Activated CD4-positive, alpha-beta T cell treated with anti-CD3 and anti-CD28 coated beads, Interleukin-2, amount 50 U/mL, for 24 hours (primary cell): ENCODE measurements at places on chromosomes 5 and 9.

GRCh38 chr9:37035648-37036370 lies 1.7 kb upstream of the PAX5 start:
- DNase-seq = no peak

- no peak for DNase-seq
Measured at GRCh38 chr5:58987193-58987592, 404.3 kb downstream of the RAB3C start.

DNA sequence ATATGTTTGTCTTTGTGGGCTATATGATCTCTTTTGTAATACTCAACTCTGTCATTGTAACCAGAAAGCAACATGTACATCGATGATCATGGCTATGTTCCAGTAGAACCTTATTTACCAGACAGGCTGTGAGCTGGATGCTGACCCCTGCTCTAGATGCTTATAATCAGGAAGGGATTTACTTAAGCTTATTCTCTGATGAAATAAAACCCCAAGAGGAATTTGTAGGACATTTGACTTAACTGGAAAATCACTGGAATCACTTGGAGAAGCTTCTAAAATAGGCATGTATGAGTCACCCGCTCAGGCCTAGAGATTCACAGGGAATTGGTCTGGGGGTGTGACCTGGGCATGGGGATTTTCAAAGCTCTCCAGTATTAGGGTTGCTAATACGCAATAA lies 285.8 kb upstream of the ZNF608 start:
- no peak for DNase-seq

DNA sequence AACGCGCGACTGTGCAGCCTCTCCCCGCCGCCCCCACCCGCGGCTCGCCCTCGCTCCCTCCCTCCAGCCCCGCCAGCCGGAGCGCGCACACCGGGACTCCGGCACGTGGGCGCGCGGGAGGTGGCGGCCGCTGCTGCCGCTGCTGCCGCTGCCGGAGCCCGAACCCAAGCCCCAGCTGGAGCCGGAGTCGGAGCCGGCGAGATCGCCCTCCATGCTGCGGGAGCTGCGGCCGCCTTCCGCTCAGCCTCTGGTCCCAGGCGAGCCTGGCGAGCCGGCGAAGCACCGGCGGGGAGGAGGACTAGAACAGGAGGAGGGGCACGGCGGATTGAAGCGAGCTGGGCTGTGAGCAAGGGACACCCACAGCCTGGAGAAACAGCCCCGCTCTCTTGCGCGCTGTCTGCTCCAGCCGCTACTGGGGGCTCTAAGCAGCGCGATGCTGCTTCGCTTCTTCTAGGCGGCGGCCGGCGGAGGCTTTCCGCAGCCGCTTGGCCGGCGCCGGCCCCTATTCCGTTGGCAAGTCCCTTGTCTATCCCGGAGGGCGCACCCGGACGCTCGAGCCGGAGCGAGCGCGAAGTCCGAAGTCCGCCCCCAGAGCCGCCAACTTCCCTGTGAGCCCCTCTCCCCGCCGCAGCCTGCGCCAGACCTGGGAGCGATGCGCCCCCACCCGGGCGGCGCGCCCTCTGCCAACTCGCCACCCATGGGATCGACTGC lies 598.7 kb upstream of the SGCD start:
- DNase-seq = no peak

DNA sequence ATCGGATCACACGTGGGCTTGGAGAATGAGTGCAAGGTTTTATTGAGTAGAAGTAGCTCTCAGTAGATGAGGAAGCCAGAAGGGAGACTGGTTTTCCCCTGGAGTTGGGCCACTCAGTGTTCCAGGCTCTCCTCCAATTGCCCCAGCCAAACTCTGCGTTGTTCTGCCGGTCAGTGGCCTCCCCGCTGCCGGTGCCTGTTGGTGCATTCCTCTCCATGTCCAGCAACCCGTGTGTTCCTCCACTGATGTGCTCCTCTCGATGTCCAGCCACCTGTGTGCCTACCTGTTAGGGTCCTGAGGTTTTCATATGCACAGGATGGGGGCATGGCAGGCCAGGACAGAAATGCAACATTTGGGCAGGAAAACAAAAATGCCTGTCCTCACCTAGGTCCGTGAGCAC lies 888.0 kb upstream of the PTPRD start:
- no peak for DNase-seq

DNA sequence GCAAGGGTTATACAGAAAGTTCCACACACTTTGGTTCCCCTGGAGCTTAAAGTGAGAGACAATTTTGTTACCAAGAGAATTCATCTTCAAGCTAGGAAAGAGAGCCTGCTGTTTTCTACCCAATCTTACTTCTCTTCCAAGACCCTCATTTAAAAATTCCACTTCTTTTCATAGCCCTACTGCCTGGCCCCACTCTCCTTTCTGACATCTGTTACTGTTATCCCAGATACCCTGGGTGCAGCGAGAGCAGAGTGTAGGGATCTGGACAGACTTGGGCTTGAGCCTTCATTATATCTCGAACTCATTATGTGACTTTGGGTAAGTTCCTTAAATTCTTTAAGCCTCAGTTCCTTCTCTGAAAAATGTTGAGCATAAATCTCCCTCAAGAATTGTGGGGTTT lies 263.1 kb downstream of the ASTN2 start:
- DNase-seq = no peak

DNA sequence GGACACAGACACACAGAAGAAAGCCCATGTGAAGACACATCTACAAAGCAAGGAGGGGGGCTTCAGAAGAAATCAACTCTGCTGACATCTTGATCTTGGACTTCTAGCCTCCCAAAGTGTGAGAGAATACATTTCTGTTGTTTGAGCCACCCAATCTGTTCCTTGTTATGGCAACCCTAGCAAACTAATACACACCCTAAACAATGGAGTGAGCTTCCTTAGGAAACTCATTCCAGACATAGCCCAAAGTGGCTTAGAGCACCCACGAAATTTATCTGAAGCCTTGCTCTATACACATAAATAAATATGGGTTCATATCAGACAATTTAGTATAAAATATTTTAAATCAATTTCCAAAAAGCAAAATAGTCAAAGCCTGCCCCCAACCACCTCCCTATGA lies 7.6 kb upstream of the TBC1D2 start:
- no peak for DNase-seq

DNA sequence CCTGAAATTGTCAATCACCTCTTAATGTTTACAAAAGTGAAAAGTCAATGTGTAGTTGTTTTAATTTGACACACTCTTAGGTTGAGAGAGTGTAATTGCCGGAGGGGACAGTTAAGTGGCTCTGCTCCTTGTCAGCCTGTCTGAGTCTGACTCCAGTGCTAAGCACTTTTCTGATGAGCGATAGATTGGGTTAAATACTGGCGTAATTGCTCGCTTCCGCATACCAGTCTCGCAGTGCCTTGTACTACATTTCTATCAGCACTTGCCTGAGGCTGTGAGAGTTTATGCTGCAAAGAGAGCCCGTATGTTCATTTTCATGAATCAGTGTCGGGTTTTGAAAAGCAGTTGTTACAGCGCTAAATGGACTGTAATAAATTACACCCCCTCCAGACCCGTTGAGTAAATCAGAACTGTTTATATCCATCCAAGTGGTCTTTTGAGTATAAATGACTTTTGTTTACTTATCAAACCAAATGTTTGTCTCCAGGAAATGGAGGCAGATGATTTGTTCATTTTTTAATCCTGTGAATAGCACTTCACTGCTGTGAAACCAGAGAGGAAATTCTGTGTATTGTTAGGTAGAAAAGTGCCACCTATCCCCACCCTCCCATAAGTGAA lies 41.0 kb upstream of the DMRT3 start:
- DNase-seq = no peak

DNA sequence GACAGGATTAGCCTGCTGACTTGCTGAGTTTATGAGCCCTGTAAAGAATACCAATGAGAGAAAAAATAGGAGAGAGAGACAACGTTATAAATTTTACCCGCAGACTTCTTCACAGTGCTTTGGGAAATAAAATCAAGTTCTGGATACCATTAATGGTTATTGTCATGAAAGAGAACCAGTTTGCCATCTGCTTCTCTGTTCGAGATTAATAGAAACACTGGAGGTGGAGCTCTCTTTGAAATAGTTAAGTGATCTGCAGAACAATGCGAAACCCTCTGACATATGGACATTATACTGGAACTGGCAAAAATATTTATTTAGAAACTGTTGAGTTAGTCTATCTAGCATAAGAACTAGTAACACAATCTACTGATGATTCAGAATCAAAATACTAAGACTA lies 500.7 kb downstream of the CDH12 start:
- DNase-seq = no peak

GRCh38 chr5:67350185-67350584 lies 153.6 kb upstream of the CD180 start:
- no peak for DNase-seq

DNA sequence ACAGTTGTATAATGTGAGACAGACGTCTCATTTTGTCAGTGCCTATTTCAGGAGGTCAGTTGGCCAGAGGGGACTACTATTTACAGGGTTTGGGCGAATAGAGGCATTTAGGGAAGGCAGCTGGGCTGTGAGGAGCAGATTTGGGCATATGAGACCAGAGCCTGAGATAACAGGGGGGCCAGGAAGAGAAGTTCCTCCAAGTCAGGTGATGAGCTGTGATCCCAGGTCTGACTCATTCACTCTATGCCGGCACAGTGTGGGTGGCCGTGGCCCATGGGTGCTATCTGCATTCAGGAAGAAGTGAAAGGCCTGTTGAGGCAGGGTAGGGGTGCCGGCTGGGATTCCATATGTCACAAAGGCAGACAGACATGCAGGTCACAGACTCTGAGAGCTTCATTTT lies 142.8 kb downstream of the PDZD2 start:
- DNase-seq = no peak

DNA sequence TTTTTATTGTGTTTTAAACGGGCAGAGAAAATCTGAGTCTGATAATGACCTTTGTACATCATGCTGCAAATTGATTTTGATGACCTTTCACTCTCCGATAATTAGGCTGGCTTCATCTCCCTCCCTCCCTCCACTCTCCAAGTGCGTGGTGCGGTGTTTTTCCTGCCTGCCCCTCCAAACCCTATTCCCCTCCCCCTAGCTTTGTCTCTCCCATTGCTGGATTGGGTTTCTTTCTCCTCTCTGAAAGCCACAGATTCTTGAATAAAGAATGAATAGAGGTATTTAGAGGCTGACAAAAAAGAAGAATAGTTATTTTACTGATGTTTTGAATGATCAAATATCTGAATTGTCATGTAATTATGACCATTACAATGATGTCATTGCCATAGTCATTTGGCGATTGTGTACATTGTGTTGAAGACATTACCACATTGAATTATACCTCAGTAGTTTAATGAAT lies 571.1 kb upstream of the ZNF608 start:
- no peak for DNase-seq

DNA sequence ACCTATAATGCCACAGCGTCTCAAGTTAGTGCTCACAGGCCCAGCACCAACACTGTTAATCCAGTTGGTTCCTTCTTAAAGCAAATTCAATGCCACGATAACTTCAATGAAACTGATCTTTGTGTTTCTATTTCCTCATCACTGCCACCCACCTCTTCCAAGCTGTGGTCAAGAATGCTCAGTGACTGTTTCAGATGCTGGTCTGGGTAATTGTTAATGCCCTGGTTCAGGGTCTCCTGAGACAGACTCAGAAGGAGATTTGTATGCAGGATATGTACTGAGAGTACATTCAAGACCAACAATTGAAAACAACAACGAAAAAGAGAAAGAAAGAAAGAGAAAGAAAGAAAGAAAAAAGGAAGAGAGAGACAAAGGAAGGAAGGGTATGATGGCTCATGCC lies 505.3 kb downstream of the TLE4 start:
- no peak for DNase-seq

GRCh38 chr5:108857905-108858304 lies 110.2 kb downstream of the FER start:
- DNase-seq = no peak

GRCh38 chr5:105812304-105812703 lies 1858.4 kb downstream of the EFNA5 start:
- no peak for DNase-seq

DNA sequence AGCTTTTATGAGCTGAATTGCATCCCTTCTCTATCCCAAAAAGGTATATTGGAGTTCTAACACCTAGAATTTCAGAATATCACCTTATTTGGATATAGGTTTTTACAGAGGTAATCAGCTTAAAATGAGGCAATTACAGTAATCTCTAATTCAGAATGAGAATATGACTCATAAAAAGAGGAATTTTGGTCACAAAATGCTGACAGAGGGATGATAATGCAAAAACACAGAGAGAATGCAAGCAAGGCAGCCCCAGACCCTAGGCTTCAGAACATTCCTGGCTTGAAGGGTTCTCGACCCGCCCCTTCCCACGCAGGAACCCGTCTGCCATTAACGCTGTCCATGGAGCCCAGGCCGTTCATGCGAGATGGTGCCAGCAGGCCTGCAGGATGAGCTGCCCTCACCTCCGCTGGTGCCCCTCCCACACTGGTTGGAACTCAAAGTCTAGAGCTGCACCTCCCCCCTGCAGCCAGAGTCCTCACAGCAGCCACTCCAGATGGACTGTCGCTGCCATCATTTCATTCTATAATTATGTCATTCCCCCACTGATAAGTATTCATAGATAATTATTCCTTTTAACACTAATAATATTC lies 1173.4 kb upstream of the ACO1 start:
- no peak for DNase-seq

DNA sequence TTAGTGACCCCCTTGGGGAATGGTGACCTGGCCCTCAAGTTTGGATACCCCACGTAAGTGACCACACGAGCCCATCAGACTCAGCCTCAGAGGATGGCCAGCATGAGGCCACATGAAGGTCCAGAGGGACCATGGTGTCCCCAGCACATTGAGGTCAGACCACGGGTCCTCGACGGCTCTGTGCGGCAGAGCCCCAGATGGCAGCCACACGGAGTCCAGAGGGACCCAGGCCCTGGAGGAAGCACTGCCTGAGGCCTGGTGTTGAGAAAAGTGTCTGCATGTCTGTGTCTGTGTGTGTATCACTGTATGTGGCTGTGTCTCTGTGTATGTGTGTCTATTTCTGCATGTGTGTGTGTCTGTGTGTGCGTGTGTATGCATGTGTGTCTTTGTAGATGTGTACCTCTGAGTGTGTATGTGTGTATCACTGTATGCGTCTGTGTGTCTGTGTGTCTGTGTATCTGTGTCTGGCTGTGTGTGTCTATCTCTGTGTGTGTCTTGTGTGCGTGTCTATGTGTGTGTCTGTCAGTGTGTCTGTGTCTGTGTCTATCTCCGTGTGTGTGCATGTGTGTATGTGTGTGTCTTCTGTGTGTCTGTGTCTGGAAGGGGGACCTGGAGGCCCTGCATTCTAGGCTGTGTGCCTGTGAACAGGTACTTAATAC lies 992 bp downstream of the LCNL1 start:
- no peak for DNase-seq

DNA sequence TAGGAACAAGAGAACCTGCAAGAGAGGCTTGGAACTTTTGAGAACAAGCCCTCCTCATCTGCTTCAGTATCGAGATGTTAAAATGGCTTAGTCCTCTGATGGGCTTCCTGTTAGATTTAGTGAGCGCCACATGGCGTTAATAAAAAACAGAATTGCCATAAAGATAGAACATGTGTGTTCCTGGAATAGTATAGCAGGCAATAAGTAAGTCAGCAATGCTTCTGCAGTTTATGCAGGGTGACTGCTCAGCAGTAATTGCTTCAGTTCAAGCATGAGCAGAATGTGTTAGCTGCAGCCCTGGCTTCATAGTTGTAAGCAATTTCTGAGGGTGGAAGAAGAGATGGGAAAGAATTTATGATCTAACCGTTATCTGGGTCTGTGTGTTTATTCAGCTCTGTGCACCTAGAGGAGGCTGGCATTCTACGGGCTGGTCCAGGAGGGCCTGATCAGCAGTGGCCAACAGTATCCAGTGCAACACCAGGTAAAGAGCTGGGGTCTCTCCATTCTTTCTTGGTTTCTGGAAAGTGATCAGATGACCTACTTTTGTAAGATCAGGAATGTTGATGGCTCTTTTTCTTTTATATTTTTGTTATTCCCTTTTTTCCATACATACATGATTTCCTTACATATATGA lies 15.9 kb downstream of the PCDHAC2 start:
- no peak for DNase-seq
